ENCODE measurements at places on chromosomes 11 and 22.
A peak's percentile ranks its signal among the peaks of the same experiment; 100 is the strongest.

GRCh38 chr11:83299681-83300080 lies 13.5 kb upstream of the CCDC90B start:
- no peak for DNase-seq

DNA sequence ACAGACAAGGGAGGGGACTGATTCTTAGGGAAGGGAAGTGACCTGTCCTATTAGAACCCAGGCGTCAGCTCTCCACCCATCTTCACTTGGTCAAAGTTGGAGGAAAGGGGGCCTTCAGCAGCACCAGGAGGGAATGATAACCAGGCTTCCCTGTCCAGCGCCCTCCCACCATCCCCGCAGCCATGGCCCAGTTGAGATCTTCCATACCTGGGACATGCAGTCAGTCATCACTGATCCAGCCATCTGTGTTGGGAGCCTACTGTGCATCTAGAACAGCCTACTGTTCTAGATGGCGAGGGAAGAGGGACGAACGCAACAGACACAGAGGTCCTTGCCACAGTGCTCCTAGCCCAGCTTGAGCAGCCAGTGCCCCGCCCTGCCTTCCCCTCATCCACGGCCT lies 40.6 kb downstream of the PDGFB start:
- DNase-seq: no peak

GRCh38 chr11:47136327-47136726 lies 40.4 kb downstream of the ARFGAP2 start:
- DNase-seq: peak; percentile 53

GRCh38 chr11:61654397-61654829 lies 25.8 kb upstream of the DAGLA start:
- DNase-seq: no peak

DNA sequence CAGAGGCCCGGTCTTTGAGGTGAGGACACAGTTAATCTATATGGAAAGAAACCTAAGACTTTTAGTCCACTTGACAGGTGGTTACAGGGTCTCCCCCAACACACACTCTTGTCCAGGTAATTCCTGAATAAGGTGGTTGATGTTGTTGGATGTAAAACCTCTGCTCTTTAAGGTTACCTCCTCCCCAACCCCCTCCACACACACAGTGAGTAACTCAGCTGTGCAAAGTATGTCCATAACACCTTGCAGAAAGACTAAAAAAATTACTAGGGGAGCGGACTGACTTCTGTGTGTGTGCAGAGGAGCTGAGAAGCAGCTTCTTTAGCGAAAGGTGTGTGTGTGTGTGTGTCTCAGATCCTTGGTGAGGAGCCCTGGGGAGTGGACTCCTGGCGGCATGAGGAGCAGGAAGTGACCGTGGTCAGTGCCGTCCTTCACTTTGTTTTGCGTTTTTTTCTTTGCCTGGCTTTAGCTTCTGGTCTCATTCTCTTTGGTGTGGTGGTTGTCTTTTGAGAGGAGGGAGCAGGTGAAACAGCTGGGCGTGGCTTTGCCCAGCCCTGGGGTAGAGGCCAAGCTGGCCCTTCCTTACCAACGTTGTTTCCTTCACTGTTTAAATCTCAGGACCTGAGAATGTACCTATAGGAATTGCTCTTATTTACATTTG lies 1.7 kb downstream of the ZBED4 start:
- no peak for DNase-seq

GRCh38 chr11:115990004-115990447 lies 485.8 kb upstream of the CADM1 start:
- DNase-seq: no peak

Measured in fibroblast of upper back skin (primary cell).